ENCODE measurements at places on chromosomes 5 and 9.
A peak's percentile ranks its signal among the peaks of the same experiment; 100 is the strongest.

- peak; percentile 14 for DNase-seq
Observed at GRCh38 chr5:95284572-95285408, at the start of gene MCTP1. Gene MCTP1 (minus strand): TSS chr5:95285094.

- peak; percentile 82 for DNase-seq
Observed at GRCh38 chr9:76394960-76395252, 680 bp upstream of the RFK start.

DNA sequence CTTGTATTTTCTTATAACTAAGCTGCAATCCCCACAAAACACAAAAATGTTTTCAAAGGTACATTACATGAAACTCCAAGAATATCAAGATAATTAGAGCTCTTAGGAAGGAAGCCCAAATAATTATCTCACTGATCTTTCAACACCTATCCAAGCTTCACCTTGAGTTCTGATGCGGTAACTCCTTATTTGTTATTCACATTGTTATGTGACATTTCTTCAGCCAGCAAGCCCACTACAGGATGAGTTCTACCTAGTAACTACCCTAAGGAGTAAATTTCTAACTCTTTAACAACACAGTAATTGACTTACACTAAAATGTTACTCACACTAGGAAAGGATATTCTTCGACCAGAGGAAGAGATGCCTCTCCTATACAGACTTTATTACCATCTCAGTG is 9.9 kb downstream of the NR6A1 start:
- DNase-seq, result no peak

GRCh38 chr5:43560128-43560527 is 3.3 kb upstream of the PAIP1 start:
- no peak for DNase-seq

DNA sequence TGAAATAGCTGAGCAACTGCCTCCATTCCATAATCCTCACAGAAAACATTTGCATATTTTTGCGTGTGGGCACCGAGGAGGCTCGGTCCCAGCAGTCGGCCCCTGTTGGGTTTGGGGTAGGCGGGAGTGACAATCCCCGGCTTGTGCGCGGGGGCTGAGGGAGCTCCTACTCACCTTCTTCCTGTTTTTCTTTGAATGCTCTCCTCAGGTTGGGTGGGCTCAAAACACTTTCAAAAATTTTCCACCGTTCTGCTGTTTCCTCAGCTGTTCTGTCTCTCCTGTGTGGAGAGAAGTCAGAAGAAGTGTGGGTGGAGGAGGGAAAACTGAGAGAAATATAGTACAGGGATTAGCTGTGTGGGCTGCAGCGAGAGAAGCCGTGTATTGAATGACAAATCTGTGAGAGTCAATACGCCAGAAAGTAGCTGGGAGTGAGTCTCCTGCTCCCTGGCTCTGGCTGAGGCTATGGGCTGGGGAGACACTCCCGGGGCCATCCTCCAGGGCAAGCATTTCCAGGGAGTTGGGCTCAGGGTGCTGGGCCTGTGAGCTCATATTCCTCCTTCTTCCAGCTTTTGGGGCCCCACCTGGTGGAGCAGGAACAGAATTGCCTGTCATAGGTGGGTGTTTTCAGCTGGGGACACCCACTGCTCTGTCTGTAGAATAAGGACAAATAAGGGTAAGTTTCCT is 84.7 kb downstream of the CMYA5 start:
- DNase-seq, result no peak

DNA sequence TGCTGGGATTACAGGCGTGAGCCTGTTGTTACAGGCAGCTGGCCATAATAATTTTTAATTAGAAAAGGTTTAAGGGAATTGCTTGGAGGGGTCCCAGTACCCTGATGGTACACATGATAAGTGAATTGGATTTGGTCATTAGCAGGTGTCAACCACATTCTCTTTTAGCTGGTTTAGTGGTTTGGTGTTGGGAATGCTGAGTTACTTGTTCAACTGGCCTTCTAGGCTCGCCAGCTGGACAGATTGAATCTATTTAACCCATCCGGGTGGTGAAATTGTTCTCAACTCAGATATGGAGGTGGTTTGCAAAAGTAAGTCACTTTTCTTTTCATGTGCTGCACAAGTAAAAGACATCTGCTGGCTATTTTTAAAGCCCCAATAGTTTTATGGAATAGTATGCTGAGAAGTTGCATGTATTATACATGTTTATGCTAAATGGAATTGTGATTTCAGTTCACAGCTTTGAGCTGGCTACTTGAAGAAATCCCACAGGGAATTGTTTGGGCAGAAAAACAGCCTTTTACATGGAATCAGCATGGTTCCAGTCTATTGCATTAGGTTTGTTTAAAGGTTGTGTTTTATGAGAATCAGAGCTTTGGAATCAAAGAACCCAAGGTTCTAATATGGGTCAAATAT is 149.8 kb upstream of the SLC28A3 start:
- no peak for DNase-seq

- DNase-seq, result peak; percentile 11
Observed at GRCh38 chr9:137453643-137454081, 5.5 kb downstream of the NSMF start.

GRCh38 chr5:59648949-59649921 is 244.3 kb downstream of the PDE4D start:
- no peak for DNase-seq

DNA sequence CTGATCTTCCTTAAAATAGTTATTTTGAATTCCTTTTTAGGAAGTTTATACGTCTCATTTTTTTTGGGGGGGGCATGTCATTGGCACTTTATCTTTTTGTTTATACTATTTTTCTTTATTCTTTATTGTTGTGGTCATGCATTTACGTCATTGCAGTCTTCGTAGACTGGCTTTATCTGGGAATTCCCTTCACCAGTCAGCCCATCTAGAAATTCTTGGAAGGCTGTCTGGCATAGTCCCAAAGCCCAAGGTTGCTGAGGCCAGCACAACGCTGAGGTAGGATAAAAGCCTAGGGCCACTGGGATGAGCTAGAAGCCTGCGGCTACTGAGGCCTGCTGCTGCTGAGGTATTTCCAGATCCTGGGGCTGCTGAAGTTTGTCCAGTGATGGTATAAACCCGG is 121.5 kb downstream of the ISOC1 start:
- DNase-seq, result no peak

DNA sequence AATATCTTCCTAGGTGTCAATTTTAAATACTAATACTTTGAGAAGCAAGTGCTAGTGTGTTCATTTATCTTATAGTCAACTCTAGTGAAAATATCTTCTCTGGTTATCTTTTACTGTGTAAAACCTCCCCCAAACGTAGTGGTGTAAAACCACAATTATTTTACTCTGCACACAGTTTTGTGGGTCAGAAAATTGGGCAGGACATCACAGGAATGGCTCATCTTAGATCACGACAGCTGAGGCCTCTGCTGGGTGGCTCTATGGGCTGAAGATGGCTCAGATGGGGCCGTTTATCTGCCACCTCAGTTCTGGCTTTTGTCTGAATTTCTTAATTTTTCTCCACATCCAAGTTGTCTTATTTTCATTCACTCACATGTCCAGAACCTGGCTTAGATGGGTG is 457.2 kb upstream of the ACTBL2 start:
- DNase-seq, result no peak

GRCh38 chr5:14258840-14259239 is 115.7 kb downstream of the TRIO start:
- DNase-seq, result no peak

DNA sequence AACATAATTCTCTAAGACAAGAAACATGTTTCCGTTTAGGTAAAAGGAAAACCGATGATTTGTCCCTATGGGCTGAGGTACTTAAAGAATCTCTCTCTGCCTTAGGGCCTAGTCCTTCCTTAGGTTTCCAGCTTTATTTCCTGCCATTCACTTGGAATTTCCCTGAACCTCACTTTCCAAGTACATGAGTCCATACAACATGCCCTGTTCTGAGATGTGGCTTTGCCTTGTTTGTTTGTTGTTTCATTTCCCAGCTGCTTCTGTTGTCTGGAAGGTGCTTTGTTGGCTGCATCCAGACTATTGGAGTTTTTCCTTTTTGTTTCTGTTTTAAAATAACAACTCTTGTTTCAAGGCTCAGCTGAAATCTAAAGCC is 95.2 kb downstream of the ALDH1A1 start:
- no peak for DNase-seq

- no peak for DNase-seq
Observed at GRCh38 chr5:128469912-128470311, 68.1 kb downstream of the FBN2 start.

DNA sequence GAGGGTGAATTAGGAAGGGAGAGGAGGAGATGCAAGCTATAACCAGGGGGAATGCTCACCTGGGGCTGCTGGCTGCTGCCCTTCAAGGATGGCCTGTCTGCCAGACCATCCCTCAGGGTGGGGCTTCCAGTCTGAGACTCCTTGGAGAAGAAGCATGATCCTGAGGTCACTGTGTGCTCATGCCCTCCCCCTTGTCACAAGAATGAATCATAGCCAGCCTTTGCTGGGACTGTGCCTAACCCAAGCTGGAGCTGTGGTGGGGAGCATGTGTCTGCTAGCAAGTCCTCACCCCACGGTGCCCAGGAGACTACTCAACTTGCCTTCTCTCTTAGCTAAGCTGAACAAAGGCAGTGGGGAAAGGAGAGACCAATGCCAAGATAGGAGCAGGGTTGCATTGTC is 463.6 kb downstream of the SPOCK1 start:
- DNase-seq, result no peak

GRCh38 chr5:178699681-178700253 is 30.7 kb downstream of the ZNF354A start:
- DNase-seq, result no peak

DNA sequence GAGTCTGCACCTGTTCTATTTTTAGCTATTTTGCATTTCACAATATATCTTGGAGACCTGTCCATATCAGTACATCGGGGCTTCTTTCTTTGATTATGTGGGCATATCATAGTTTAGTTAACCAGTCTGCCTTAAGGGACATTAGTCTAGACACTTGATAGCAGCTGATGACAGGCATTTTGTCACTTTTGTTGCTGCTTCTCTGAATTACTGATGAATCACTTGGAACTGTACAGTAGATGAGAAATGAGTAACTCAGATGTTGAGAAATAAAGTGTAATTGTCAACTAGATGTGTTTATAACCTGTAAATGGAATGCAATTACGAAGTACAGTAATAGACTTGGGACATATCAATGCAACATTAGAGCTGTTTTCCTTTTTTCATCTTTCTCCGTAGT is 7.1 kb downstream of the ZFP2 start:
- no peak for DNase-seq

- no peak for DNase-seq
Observed at GRCh38 chr5:179194941-179195381, 134.8 kb downstream of the ZNF354C start.

DNA sequence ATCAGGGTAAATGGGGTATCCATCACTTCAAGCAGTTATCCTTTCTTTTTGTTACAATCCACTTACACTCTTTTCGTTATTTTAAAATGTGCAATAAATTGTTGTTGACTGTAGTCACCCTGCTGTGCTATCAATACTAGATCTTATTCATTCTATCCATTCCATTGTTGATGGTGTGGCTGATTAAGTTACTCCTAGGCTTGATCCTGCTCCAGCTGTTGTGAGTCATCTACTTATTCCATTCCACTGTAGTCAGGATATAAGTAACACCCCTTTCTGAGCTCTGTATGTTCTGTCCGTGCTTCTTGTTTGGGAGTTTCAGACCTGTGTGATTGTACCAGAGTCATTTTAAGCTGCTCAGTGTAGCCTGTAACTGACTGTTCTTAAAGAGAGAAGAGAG is 122.5 kb upstream of the RUSC2 start:
- no peak for DNase-seq

DNA sequence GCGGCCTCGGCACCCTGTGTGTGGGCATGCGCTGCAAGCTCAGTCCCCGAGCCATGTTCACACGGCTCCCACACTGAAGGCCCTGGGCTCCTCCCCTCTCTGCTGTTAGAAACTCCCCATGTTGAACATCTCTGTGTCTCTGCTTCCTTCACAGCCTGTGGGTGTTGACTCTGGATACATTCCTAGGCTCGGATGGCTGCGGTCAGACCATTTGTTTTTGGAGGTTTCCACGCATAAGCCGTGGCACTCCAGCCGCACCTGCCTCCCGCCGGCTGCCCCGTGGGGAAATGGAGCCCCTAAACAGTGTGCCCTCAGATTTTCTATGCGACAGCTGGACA is 31.2 kb upstream of the LRRC14B start:
- no peak for DNase-seq

GRCh38 chr9:5743109-5743508 is 89.8 kb downstream of the ERMP1 start:
- no peak for DNase-seq

GRCh38 chr9:101738566-101739183 is at the start of gene GRIN3A:
Gene GRIN3A (minus strand): TSS chr9:101738647. CDS start chr9:101737979, 668 bp downstream.
- DNase-seq, result no peak

GRCh38 chr5:72129725-72130124 is 22.4 kb downstream of the MAP1B start:
- DNase-seq, result no peak

- no peak for DNase-seq
Observed at GRCh38 chr9:105299190-105299854, 54.9 kb downstream of the SLC44A1 start.

DNA sequence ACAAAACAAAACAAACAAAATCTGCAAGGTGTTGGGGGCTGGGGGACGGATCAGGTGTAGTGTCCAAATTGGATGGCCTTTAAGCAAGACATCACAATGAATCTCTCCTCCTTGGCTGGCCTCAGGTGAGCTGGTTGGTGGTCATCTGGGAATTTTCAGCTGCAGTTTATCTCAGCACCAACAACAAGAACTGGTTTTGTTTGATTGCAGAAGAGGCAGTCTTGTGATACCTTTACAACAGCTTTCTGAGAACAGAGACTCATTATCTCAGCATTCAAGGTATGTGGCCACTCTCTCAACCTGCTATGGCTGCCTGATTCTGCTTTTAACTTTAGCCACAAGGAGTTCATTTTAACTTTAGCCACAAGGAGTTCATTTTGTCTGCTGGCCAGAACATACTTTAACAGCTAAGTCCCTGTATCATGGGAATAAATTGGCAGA is 1543.4 kb downstream of the EFNA5 start:
- no peak for DNase-seq

DNA sequence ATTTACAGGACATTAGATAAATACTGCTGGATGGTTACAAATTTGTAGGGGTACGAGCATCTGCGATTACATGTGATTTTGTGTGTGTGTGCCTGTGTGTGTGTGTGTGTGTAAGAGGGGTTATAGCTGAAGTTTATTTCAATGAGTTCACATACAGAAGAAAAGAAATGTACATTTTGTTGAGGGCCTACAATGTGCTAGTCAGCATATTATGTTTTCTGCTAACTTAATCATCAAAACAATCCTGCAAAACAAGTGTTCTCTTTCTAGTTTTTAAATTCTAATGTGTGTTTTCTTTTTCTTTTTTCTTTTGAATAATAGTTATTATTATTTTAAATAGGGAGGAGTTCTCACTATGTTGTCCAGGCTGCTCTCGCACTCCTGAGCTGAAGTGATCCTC is 305.7 kb downstream of the ARL15 start:
- no peak for DNase-seq
